ENCODE measurements at places on chromosomes 13 and 19. TPM values are rescaled to one million over a fixed set of nuclear protein-coding genes. Genes with fewer than 3 reads are reported as not detected.
A peak's percentile ranks its signal among the peaks of the same experiment; 100 is the strongest.

- DNase-seq = no peak
- peaks cover 15% of the 10 kb centered on the region for H3K4me1 ChIP-seq
- H3K36me3 ChIP-seq = no peaks in the 10 kb centered on the region
- H3K4me3 ChIP-seq = no peak overlapping the region
- H3K27me3 ChIP-seq = no peaks in the 10 kb centered on the region
- no peak overlapping the region for H3K27ac ChIP-seq
Observed at GRCh38 chr13:40490086-40490758, 176.2 kb downstream of the FOXO1 start.

GRCh38 chr13:31749929-31750328, 10.6 kb downstream of the RXFP2 start:
- no peak for DNase-seq
- no peak overlapping the region for H3K4me3 ChIP-seq
- H3K27ac ChIP-seq = no peak overlapping the region
- peaks cover 43% of the 10 kb centered on the region for H3K27me3 ChIP-seq
- H3K36me3 ChIP-seq = no peaks in the 10 kb centered on the region

- H3K36me3 ChIP-seq = no peaks in the 10 kb centered on the region
- no peak for DNase-seq
- H3K4me3 ChIP-seq = no peak overlapping the region
- no peaks in the 10 kb centered on the region for H3K4me1 ChIP-seq
Observed at GRCh38 chr19:3774621-3775373, 2.8 kb upstream of the RAX2 start.

DNA sequence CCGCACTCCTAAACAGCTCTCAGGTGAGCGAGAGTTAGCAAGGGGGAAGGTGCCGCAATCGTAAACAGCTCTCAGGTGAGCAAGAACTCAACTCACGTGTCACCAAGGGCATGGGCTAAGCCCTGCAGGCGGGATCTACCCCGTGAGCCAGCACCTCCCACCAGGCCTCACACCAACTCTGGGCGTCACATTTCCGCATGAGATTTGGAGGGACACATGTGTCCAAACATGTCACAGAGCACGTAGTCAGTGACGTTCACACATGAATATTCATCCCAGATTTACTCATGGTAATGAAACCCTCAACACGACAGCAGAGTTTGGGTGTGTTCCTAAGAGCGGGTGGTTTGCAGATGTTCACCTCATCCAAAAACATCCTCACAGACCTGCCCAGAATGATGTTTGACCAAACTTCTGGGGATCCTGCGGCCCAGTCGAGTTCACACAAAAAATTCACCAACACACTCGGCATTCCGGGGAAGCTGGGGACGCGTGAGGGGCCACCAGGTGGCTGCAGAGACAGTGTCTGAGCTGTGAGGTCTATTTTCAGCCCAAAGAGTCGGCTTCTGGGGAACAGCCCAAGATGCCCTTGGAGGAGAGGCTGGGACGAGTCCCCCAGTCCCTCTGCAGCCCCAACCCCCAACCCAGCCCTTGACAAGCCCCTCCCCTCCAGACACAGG, 19.6 kb downstream of the C2CD4C start:
- peaks cover 48% of the 10 kb centered on the region for H3K27me3 ChIP-seq
- H3K36me3 ChIP-seq = no peaks in the 10 kb centered on the region
- DNase-seq = no peak
- H3K4me3 ChIP-seq = no peak overlapping the region
- no peak overlapping the region for H3K27ac ChIP-seq

GRCh38 chr19:16012552-16012951, 63.7 kb upstream of the TPM4 start:
- no peak overlapping the region for H3K27ac ChIP-seq
- DNase-seq = no peak
- no peaks in the 10 kb centered on the region for H3K36me3 ChIP-seq
- no peaks in the 10 kb centered on the region for H3K4me1 ChIP-seq
- no peak overlapping the region for H3K4me3 ChIP-seq

DNA sequence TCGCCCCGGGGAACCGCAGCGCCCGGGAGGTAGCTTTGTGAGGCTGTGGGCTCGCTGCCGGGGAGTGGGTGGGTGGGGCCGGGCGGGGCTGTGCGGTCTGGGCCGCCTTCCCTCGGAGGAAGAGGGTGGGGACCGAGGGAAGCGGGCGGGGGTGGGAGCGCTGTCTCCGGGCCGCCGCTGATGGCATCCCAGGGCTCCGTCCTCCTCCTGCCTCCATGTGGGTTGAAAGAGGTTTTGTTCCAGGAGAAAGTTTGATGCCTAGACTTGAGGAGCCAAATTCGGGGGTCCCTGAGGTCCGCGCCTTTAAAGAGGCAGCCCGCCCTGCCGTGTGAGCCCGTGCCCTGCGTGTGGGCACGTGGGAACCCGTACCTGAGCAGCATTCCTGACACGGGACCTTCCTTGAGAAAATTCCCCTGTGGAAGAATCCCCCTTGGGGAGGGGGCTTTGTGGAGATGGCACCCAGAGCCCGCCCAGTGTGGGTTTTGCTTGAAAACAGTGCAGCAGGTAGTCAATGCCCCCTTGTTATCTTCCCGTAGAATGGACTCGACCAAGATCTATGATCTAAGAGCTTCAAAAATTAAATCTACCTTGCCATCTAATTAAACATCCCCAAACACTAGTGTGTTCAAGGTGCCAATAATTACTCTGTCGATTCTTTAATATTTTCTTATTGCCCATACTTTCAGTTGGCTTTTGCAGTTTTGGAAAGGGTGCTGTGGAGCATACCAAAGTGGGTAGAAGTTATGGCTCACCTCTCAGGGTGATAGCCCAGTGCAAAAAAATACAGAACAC, 107.8 kb downstream of the RXFP2 start:
- H3K4me3 ChIP-seq = peak overlapping the region; percentile 90
- no peaks in the 10 kb centered on the region for H3K36me3 ChIP-seq
- H3K27me3 ChIP-seq = no peaks in the 10 kb centered on the region
- DNase-seq = no peak
- peak overlapping the region; percentile 95 for H3K27ac ChIP-seq

DNA sequence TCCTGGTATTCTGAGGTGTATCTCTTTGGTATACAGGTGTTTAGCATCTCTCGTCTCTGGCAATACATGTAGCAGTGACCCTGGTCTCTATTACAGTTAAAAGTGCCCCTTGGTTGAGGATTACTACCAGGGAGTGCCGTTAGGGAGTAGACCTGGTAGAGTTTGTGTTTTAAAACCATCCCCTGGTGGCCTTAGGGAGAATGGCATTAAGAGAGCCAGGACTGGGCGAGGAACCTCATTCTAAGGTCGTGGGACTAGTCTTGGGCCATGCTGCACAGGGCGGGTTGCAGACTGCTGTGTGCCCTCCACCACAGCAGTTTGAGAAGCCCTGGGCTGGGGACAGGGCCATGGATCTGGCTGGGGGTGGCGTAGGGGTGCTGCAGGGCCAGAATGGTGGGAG, 35.0 kb downstream of the B3GLCT start:
- H3K36me3 ChIP-seq = peaks cover 2% of the 10 kb centered on the region
- no peak overlapping the region for H3K4me3 ChIP-seq
- no peak overlapping the region for H3K27ac ChIP-seq
- H3K4me1 ChIP-seq = no peaks in the 10 kb centered on the region
- no peak for DNase-seq

- peak; percentile 80 for DNase-seq
- H3K36me3 ChIP-seq = no peaks in the 10 kb centered on the region
- H3K4me3 ChIP-seq = no peak overlapping the region
- H3K4me1 ChIP-seq = peaks cover 31% of the 10 kb centered on the region
- H3K27me3 ChIP-seq = no peaks in the 10 kb centered on the region
Observed at GRCh38 chr13:48749699-48750473, 96.2 kb downstream of the CYSLTR2 start.

- no peak overlapping the region for H3K27ac ChIP-seq
- no peaks in the 10 kb centered on the region for H3K4me1 ChIP-seq
- H3K36me3 ChIP-seq = no peaks in the 10 kb centered on the region
- H3K4me3 ChIP-seq = no peak overlapping the region
- H3K27me3 ChIP-seq = no peaks in the 10 kb centered on the region
- no peak for DNase-seq
Observed at GRCh38 chr13:37621811-37622361, 23.3 kb upstream of the POSTN start.

DNA sequence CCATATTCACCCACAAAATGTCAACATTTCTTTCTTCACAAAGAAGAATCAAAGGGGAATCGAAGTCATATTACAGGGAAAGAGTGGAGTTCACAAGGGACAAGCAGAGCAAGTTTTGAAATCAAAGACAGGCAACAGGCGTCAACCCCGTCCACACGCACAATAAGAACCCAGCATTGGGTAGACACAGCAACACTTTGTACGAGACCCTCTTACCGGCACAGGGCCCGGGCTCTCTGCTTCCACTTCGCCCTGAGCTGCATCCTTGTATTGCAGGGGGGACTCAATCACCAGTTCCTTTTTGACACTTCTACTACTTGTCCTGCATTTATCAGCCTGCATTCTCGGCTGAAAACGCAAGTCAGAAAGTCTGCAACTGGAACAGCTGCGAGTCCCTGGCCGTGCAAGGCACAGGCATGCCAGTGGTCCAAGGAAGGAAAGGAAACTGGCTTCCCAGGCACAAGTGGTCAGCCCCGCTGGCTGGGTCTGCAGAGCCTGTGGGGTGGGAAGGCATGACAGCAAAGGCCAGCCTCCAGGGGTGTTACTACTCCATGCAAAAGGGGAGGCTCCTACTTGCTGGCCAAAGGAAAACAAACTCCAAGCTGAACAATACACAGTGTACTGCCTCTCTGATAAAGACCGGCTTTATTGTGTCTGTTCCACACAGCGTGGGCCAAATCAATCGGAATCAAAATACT, at the start of gene DOCK9:
Gene DOCK9 (minus strand): TSS at position 497 of the 698 bp plus-strand sequence. CDS start 155 bp downstream, at position 342.
- H3K27ac ChIP-seq = peak within 1 kb of the TSS; percentile 92
- peak within 1 kb of the TSS; percentile 70 for H3K4me3 ChIP-seq
- DNase-seq = peak; percentile 77
- no peaks in the 10 kb centered on the region for H3K36me3 ChIP-seq
- H3K4me1 ChIP-seq = peaks cover 74% of the 10 kb centered on the region

- H3K27ac ChIP-seq = peak overlapping the region; percentile 63
- no peak overlapping the region for H3K4me3 ChIP-seq
- DNase-seq = no peak
- no peaks in the 10 kb centered on the region for H3K27me3 ChIP-seq
- peaks cover 100% of the 10 kb centered on the region for H3K4me1 ChIP-seq
- no peaks in the 10 kb centered on the region for H3K36me3 ChIP-seq
Observed at GRCh38 chr13:98539666-98540065, 37.2 kb downstream of the STK24 start.

GRCh38 chr19:18735752-18736151, 52.3 kb downstream of the CRTC1 start:
- H3K36me3 ChIP-seq = no peaks in the 10 kb centered on the region
- H3K27ac ChIP-seq = no peak overlapping the region
- H3K4me3 ChIP-seq = no peak overlapping the region
- H3K4me1 ChIP-seq = peaks cover 22% of the 10 kb centered on the region
- DNase-seq = no peak

- H3K27ac ChIP-seq = no peak overlapping the region
- no peaks in the 10 kb centered on the region for H3K27me3 ChIP-seq
- H3K4me1 ChIP-seq = peaks cover 7% of the 10 kb centered on the region
- no peaks in the 10 kb centered on the region for H3K36me3 ChIP-seq
- DNase-seq = no peak
Observed at GRCh38 chr13:48892053-48892687, 83.5 kb upstream of the FNDC3A start.

DNA sequence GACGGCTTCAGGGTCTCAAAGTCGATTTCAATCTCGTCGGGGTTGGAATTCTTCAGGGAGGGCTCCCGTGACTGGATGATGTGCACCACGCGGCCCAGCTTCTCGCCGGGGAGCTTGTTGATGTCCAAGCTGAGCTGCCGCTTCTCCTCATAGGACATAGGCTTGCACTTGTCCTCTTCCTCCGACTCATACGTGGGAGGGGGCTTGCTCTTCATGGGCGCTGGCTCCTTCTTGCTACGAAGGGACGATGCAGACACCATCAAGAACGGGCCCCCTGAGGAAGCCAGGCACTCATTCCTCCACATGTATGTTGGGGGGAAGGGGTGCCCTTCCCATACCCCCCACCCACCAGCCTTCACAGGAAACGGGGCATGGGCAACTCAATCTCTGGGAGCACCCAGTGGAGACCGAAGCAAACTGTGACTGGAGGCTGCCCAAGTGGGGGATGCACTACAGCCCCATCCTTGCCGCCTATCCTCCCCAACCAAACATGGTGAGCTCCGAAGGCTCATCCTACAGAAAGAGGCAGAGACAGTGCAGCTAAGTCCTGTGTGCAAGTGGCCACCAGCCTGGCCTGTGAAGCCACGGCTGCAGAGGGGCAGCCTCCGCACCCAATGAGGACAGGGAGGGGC, 23.2 kb upstream of the EPHX3 start:
- DNase-seq = no peak
- no peak overlapping the region for H3K4me3 ChIP-seq
- no peak overlapping the region for H3K27ac ChIP-seq
- peaks cover 84% of the 10 kb centered on the region for H3K36me3 ChIP-seq
- peaks cover 44% of the 10 kb centered on the region for H3K4me1 ChIP-seq

DNA sequence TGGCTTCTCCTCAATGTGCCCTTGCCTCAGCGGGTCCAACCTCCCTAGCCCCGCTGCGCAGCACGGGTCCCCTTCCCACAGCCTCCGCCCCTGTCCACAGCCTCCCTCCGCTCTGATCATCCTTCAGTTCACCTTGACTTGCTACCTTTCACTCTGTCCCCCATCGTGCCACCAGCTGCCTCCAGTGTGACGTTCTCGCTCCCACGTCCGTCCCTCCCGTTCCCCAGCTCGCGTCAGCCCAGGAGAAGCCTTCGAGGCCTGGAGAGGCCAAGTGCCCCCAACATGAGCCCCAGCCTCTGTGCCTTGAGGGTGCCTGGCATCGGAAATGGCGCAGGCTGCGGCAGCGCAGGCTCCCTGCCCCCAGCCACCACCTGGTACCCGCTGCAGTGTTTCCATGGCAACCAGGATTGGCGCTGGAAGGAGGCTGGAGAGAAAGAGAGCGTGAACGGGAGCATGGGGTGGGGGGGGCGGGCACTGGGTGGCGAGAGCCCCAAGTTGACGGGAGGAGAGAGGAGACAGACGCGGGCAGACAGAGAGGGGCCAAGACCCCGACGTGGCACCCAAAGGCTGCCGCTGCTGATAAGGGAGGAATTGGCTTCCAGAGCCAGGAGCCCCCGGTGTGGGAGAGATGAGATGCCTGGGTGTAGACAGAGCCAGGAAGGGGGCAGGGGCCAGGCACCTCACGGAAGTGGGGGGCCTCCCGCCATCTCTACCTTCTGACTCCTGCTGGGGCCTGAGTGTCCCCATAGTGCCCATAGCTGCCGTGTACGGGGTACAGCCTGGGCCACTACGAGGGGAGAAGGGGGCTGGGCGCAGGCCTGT, 844 bp upstream of the ASPDH start:
- no peak overlapping the region for H3K27ac ChIP-seq
- H3K4me3 ChIP-seq = no peak overlapping the region
- no peak for DNase-seq
- peaks cover 13% of the 10 kb centered on the region for H3K4me1 ChIP-seq
- H3K27me3 ChIP-seq = no peaks in the 10 kb centered on the region

The SYCN gene
- not detected for total RNA-seq

The SLC5A5 gene
- total RNA-seq = not detected

The MRI1 gene
- total RNA-seq = 13.7 TPM

The ADAMTSL5 gene
- total RNA-seq = 36.8 TPM

The C19orf85 gene
- total RNA-seq = not detected

The ZNF552 gene
- 3.9 TPM for total RNA-seq

The ZNF730 gene
- total RNA-seq = 0.22 TPM

The ZNF547 gene
- total RNA-seq = 3.6 TPM

The NLRP4 gene
- not detected for total RNA-seq

The NLRP8 gene
- total RNA-seq = not detected

All from left ventricle myocardium inferior (tissue), 1 donor.